Cerebellar nuclear complex (tissue), 1 donor: ENCODE measurements at places on chromosomes 11 and 22.

DNA sequence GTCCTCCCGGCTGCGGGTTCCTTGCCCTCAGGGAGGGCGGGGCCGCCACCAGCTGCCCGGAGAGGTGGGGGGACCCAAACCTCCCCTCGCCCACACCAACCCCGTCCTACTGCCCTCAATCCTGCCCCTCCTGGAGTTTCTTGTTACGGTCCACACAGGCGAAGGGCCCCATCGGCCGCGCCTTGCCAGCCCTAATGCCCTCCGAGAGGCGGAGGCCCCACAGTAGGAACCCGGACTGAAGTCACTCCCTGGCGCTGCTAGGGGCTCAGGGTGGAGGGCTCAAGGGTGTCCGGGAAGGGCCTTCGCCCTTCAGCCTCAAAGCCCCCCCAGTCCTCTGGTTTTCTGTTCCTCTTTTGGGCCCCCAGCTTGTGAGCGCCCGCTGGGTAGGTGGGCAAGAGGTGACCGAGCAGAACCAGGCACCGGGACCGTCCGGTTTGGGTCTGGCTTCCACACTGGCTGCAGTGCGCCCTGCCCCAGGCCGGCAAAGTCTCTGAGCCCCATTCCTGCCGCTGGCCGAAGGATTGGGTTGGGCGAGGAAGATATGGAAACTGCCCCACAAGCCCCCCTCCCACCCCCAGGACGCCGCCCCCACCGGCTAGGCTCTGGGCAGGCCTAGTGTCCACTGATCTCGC is 24.5 kb downstream of the DUSP8 start:
- DNase-seq = no peak

DNA sequence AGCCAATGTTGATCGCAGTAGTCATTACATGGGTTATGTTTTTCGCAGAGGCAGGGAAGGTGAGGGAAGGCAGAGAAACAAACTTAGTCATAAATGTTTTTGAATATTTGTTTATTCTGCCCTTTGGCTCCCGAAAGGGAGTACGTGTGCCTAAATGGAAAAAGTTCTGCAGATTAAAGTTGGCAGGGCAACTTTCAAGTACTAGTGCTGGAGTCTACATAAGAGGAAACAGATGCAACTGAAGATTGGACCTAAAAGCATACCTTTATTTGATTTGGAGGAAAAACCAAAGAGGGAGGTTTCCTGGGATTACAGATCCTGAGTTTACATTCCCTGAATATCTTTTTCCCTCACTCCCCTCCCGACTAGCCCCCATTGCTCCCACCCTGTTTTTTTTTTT is 5.7 kb downstream of the HSD17B12 start:
- no peak for DNase-seq

- no peak for DNase-seq
These were observed 129.5 kb downstream of the SLC1A2 start for GRCh38 chr11:35289821-35290220.

- no peak for DNase-seq
These were observed 1.1 kb upstream of the VPS37C start for GRCh38 chr11:61162092-61162941.
